ENCODE measurements at places on chromosomes 5 and 9. TPM values are rescaled to one million over a fixed set of nuclear protein-coding genes. Genes with fewer than 3 reads are reported as not detected.

IL11RA gene
- total RNA-seq = 13.0 TPM

AK1 gene
- total RNA-seq = 11.9 TPM

KCNT1 gene
- total RNA-seq = not detected

AOPEP gene
- total RNA-seq = 6.4 TPM

F2R gene
- 0.43 TPM for total RNA-seq

NPR2 gene
- 5.5 TPM for total RNA-seq

TOR2A gene
- 11.8 TPM for total RNA-seq

PKN3 gene
- total RNA-seq = 6.3 TPM

HSD17B3 gene
- total RNA-seq = not detected

PCDHGB7 gene
- not detected for total RNA-seq

EIF4EBP3 gene
- total RNA-seq = 28.5 TPM

ASPN gene
- total RNA-seq = not detected

INSL4 gene
- not detected for total RNA-seq

GRCh38 chr5:39469777-39470415, 45.1 kb upstream of the DAB2 start:
- H3K27ac ChIP-seq = no peak overlapping the region
- no peak for DNase-seq
- H3K4me3 ChIP-seq = no peak overlapping the region
- H3K27me3 ChIP-seq = no peaks in the 10 kb centered on the region
- H3K4me1 ChIP-seq = peaks cover 4% of the 10 kb centered on the region

- H3K27me3 ChIP-seq = peaks cover 7% of the 10 kb centered on the region
- H3K36me3 ChIP-seq = no peaks in the 10 kb centered on the region
- no peak for DNase-seq
- no peaks in the 10 kb centered on the region for H3K4me1 ChIP-seq
These were observed 86.1 kb downstream of the SV2C start for GRCh38 chr5:76169146-76169905.

DNA sequence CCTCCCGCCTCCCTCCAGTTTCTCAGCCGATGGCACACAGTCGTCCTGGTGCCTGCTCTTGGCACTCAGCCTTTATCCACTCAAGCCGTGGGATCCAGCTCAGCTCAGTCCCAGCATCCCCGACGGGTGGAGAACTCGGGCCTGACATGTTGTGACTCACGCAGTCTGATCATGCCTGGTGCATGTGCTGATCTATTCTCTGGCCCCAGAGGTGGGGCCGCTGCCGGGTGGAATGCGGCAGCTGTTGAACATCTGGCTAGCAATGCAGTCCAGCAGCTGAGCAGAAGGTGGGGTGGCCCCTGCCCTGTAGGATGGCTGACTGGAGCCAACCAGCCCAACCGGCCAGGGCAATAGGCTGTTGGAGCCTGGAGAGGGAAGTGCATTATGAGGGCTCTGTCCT, 1.7 kb upstream of the AIF1L start:
- peaks cover 3% of the 10 kb centered on the region for H3K4me1 ChIP-seq
- H3K27ac ChIP-seq = no peak overlapping the region
- no peaks in the 10 kb centered on the region for H3K36me3 ChIP-seq
- DNase-seq = no peak
- H3K27me3 ChIP-seq = peaks cover 28% of the 10 kb centered on the region

DNA sequence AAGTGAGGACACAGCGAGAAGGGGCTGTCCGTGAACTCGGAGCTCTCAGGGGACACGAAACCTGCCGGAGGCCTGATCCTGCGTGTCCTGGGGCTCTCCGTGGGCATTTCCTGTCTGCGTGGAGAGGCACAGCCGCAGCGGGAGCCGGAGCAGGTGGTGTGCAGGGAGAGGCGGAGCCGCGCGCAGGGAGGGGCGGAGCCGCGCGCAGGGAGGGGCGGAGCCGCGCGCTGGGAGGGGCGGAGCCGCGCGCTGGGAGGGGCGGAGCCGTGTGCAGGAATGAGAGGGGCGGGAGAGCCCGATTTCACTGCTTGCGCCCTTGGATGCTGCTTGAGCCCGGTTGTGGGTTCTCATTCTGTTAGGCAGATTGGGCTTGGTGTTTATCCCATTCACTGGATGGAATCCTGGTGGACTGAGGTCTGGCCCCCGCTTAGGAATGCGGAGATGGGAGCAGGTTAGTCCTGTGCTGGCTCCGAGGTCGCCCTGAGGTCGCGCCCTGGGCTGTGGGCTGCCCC, 26.7 kb downstream of the NDUFS6 start:
- H3K4me1 ChIP-seq = no peaks in the 10 kb centered on the region
- peaks cover 13% of the 10 kb centered on the region for H3K36me3 ChIP-seq
- DNase-seq = peak; percentile 8
- no peak overlapping the region for H3K27ac ChIP-seq

DNA sequence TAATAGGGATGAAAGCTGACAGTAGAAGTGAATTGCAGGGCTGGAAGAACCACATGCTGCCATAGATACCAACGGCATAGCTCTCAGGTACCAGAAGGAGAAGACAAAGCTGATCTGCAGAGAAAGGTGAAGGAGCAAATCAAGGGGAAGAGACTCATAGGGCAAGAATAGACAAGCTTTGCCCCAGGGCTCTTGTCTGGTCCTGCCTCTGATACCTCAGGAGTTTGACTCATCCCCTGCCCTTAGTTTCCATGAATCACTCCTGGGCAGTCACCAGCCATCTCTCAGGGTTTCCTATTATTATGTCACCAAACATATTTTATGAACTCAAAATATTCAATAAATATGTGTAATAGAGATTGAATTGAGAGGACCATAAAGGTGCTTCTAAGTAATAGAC, 800.9 kb downstream of the DNAH5 start:
- no peak overlapping the region for H3K4me3 ChIP-seq
- H3K4me1 ChIP-seq = no peaks in the 10 kb centered on the region
- no peaks in the 10 kb centered on the region for H3K27me3 ChIP-seq
- no peak for DNase-seq
- no peak overlapping the region for H3K27ac ChIP-seq

GRCh38 chr9:106588626-106589025, 274.3 kb upstream of the ZNF462 start:
- DNase-seq = no peak
- no peak overlapping the region for H3K4me3 ChIP-seq
- no peak overlapping the region for H3K27ac ChIP-seq
- no peaks in the 10 kb centered on the region for H3K4me1 ChIP-seq
- no peaks in the 10 kb centered on the region for H3K27me3 ChIP-seq

- H3K27ac ChIP-seq = no peak overlapping the region
- H3K36me3 ChIP-seq = no peaks in the 10 kb centered on the region
- H3K4me3 ChIP-seq = no peak overlapping the region
- H3K4me1 ChIP-seq = peaks cover 5% of the 10 kb centered on the region
- no peak for DNase-seq
These were observed 181.8 kb downstream of the GADD45G start for GRCh38 chr9:89786655-89787054.

DNA sequence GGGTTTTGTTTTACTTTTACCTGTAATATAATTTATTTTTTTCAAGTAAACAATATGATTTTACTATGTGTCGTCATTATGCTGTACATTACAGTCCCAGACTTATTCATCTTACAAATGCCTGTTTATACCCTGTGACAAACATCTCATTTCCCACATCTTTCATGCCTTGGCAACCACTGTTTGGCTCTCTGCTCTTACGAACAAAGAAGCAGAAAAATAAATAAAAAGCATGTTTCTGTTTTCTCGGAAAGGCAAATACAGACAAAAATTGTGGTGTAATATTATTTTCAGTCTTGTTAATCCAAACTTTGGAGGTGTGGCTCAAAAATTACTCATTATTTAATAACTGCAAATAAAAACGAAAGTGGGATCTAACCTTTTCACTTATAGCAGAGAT, 393.0 kb downstream of the CDH12 start:
- no peak overlapping the region for H3K27ac ChIP-seq
- no peak overlapping the region for H3K4me3 ChIP-seq
- no peaks in the 10 kb centered on the region for H3K27me3 ChIP-seq
- no peaks in the 10 kb centered on the region for H3K36me3 ChIP-seq

DNA sequence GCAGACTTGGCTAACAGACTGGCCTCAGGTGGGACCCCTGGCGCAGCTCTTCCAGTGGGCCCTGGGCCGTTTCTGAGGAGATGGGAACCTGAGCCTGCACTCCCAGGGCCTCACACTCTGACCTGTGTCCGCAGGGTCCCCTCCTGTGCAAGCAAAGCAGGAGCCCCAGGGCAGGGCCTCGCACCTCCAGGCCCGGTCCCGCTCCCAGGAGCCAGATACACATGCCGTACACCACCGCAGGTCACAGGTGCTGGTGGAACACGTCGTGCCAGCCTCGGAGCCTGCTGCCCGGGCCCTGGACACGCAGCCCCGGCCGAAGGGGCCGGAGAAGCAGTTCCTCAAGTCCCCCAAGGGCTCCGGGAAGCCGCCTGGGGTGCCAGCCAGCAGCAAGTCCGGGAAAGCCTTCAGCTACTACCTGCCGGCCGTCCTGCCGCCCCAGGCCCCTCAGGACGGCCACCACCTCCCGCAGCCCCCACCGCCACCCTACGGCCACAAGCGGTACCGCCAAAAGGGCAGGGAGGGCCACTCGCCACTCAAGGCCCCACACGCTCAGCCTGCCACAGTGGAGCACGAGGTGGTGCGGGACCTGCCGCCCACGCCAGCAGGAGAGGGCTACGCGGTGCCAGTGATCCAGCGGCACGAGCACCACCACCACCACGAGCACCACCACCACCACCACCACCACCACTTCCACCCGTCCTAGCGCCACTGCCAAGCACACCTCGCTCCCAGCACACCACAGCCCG, 29.2 kb downstream of the NKD2 start:
- no peak overlapping the region for H3K4me3 ChIP-seq
- H3K4me1 ChIP-seq = peaks cover 3% of the 10 kb centered on the region
- H3K27me3 ChIP-seq = no peaks in the 10 kb centered on the region
- H3K36me3 ChIP-seq = no peaks in the 10 kb centered on the region

- H3K4me3 ChIP-seq = no peak overlapping the region
- H3K36me3 ChIP-seq = no peaks in the 10 kb centered on the region
These were observed 105.0 kb downstream of the TUSC1 start for GRCh38 chr9:25573281-25573680.

GRCh38 chr9:90274725-90275124, 367.9 kb downstream of the DIRAS2 start:
- H3K36me3 ChIP-seq = no peaks in the 10 kb centered on the region
- H3K4me1 ChIP-seq = no peaks in the 10 kb centered on the region
- peaks cover 18% of the 10 kb centered on the region for H3K27me3 ChIP-seq
- H3K27ac ChIP-seq = no peak overlapping the region
- no peak for DNase-seq
- no peak overlapping the region for H3K4me3 ChIP-seq

DNA sequence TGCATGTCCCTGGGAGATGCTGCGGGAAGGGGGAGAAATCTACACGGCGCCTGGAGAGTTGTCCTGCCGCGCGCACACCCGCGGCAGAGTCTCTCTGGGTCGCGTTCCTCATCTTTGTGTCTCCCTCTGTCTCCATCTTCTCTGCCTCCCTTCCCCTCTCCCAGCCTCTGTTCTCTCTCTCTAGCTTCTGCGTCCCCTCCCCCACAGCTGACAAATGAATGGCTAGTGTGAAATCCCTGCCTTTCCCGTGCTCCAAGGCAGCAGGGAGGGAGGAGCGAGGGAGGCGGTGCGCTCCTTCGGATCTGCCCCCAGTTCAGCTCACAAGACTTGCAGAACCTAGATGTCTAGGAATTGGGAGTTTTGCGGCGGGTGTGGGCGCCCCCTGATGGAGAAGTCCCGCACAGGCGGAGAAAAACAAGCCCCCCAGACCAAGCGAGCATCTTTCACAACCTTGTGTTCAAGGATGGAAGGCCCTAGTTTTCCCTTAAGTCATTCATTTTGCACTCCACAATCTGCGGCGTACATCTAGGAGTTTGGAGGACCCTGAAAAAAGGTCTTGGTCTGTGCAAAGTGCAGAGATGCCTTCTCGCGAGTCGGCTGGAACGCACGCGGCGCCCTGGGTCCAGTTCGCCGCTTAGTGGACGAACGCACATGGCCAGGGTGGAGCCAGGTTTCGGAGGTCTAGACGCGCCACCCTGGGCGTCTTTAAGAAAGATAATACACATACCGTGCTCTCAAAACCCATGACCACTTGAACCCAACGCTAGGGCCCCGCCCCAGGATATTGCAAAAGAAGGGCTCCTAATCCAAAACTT, 2.0 kb downstream of the VCAN start:
- DNase-seq = peak; percentile 76
- H3K4me3 ChIP-seq = peak overlapping the region; percentile 76
- no peaks in the 10 kb centered on the region for H3K36me3 ChIP-seq
- H3K27me3 ChIP-seq = peaks cover 79% of the 10 kb centered on the region
- peaks cover 36% of the 10 kb centered on the region for H3K4me1 ChIP-seq

- no peaks in the 10 kb centered on the region for H3K4me1 ChIP-seq
- no peak for DNase-seq
- no peak overlapping the region for H3K4me3 ChIP-seq
- H3K27me3 ChIP-seq = no peaks in the 10 kb centered on the region
- H3K36me3 ChIP-seq = no peaks in the 10 kb centered on the region
These were observed 428.2 kb downstream of the IRX1 start for GRCh38 chr5:4023753-4024335.

- H3K27me3 ChIP-seq = no peaks in the 10 kb centered on the region
- no peak for DNase-seq
- H3K4me3 ChIP-seq = no peak overlapping the region
- H3K36me3 ChIP-seq = no peaks in the 10 kb centered on the region
These were observed 380.8 kb upstream of the RFX3 start for GRCh38 chr9:3906437-3907213.

DNA sequence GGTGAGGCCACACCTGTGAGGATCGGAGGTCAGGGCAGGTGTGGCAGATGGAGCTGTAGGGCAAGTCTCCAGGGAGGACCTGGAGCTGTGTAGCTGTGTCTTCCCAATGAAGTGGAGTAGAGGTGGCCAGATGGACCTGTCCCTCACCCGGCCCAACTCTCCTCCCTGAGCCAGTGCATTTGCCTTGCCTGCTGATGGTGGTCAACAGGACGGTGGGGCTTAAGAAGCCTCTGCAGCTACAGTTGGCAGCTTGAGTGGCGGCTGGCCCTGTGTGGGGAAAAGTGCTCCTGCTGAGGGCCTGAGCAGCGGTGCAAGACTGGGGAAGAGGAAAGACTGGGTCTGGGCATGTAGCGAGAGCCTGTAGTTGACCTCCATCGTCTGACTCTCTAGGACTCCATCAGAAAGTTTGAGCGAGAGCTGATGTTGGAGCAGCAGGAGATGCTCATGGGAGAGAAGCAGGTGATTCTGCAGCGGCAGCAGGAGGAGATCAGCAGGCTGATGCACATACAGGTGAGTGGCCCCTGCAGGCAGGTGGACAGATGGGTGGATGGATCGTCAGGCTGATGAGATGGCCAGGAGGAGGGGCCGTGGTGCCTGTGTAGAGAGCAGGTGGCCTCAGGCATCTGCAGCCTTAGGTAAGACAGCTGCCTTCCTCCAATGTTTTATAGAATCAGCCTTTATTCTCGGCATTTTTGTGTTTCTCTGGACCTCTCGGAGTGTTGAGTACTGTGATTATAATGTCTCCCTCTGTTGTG, 24.9 kb downstream of the PITX1 start:
- H3K27ac ChIP-seq = no peak overlapping the region
- H3K36me3 ChIP-seq = no peaks in the 10 kb centered on the region

GRCh38 chr5:135598691-135599395, 20.1 kb upstream of the CXCL14 start:
- no peak for DNase-seq
- H3K4me3 ChIP-seq = no peak overlapping the region

- H3K36me3 ChIP-seq = no peaks in the 10 kb centered on the region
- H3K27me3 ChIP-seq = peaks cover 14% of the 10 kb centered on the region
- no peak overlapping the region for H3K4me3 ChIP-seq
- no peak overlapping the region for H3K27ac ChIP-seq
These were observed 178.0 kb downstream of the TLR4 start for GRCh38 chr9:117882171-117882570.
